Activated CD4-positive, alpha-beta T cell treated with anti-CD3 and anti-CD28 coated beads for 4 hours (primary cell): ENCODE measurements at places on chromosomes 4 and X.

- peak; percentile 55 for DNase-seq
Observed at GRCh38 chrX:135086197-135086854, 34.0 kb downstream of the ETDB start.

DNA sequence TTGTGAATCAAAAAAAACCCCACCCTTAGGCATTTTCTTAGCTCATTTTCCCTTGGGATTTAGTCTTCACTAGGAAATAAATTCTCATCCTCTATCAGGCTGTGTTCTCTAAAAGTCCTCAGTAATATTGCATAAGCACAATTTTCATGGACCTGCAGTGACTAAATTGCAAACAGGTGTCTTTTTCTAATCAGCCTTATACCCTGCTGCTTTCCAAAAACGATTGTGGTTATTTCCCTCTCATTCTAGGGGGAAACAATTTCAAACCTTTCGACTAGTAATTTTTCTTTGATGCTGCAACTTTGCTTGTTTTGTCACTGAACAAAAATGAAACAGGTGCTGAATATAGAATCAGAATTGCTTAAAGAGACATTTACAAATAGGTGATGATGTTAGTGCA is 549.9 kb downstream of the PDHA2 start:
- no peak for DNase-seq

DNA sequence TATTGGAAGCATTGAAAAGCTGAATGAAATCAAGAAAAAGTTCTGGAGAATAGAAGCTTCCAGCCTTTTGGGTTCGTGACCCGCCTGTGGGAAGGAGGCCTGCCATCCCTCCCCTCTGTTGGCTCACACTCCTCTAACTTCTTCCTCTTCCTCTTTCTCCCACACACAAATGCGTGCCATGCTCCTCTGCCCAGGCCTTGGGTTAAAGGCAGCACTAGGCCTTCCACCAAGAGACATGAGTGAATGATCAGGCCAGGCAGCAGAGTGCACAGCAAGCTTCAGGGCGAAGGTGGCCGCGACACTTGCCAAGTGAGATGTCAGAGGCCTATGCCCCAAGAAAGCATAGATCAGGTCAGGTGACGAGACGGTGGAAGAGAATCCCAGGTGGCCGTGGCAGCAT is 38.4 kb downstream of the FAM193A start:
- DNase-seq: no peak

DNA sequence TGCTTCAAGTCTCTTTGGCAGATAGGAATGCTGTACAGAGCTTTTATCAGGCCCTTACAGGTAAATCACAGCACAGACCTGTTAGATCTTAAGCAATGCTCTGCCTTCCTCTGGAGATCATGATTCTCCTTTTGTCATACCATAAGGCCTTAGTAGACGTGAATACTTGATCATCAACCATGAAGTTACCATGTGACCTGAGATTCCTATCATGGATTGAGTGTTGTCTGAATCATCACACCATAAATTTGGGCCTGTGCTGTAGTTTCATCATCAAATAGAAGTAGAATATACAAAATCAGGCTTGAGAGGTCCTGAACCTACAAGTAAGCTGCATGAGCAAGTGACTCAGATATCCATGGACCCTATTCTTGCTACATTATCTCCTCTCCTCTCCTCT is 466.8 kb upstream of the INTU start:
- DNase-seq: no peak

GRCh38 chr4:182091128-182091527 is 152.1 kb upstream of the TENM3 start:
- DNase-seq: no peak

- no peak for DNase-seq
Observed at GRCh38 chr4:86965019-86965976, 30.5 kb downstream of the AFF1 start.

GRCh38 chr4:7733801-7734650 is 205.6 kb downstream of the AFAP1 start:
- DNase-seq: no peak

DNA sequence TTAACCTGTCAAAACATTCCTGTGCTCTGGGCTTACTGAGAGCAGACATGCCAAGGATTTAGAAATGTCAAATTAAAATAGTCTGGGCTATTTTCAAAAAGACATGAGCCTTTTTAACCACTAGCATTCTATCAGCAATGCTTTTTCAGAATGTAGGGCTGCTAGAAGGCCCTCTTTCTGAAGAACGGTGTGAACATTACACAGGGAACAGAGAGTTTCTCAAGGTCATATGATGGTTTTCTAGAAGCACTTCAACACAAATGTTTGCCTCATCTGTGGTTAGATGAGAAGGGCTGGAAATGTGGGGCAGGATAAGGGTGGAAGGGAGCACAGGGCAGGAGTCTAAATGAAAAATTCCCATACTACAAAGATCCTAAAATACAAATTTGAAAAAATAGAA is 39.3 kb downstream of the GRIA3 start:
- no peak for DNase-seq

GRCh38 chrX:113408843-113409242 is 568.2 kb upstream of the AMOT start:
- no peak for DNase-seq

GRCh38 chr4:43242606-43243005 is 350.1 kb downstream of the GRXCR1 start:
- DNase-seq: no peak
